DMS53 (cell line): ENCODE measurements at places on chromosomes 13 and 19.

GRCh38 chr13:106182404-106182803 lies 353.1 kb downstream of the EFNB2 start:
- DNase-seq = no peak

- no peak for DNase-seq
Observed at GRCh38 chr19:35742121-35742724, at the start of gene IGFLR1. Gene IGFLR1, minus strand, starts transcription at chr19:35742452. Its CDS starts 1,272 bp downstream, at chr19:35741180.

- DNase-seq = no peak
Observed at GRCh38 chr19:41133260-41133659, 19.0 kb downstream of the CYP2F1 start.

GRCh38 chr13:49443357-49443703 lies 534 bp downstream of the CAB39L start:
- DNase-seq = peak; percentile 60
